Fibroblast of lung (primary cell): ENCODE measurements at places on chromosomes 6 and 20.

DNA sequence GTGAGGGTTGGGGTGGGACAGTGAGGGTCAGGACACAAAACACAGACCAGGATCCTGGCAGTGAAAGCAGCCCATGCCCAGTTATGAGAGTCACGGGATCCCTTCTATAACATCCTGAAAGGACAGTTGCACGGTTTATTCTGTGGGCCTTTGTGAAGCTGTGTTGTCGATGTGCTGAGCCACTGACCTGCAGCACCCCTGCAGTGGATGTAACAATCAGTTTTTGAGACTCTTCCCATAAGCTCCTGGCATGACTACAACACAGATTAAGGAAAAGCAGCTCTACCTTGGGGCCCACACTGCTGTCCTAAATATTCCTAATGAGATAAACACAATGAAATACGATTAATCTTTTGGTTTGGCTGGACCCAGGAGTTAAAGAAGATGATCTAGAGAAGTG lies 3.7 kb downstream of the PYGB start:
- DNase-seq, result no peak

DNA sequence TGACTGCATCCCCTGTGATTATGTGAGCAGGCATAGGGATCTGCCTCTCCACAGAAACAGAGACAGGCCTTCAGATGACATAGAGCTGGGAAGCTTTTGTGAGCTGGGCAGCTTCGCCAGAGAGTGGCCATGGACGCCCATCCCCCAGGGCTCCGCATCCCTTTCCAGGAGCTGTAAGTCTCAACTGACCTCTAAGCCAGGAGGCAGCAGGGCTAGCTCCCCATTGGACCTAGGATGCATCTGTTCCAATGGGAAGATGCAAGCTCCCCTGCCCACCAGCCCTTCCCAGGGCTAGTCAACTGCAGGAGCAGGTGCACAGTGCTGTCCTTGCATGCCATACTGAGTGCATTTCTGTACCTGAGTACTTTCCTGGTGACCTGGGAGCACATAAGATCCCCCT lies 663.6 kb downstream of the RNF144B start:
- DNase-seq, result no peak

- DNase-seq, result no peak
Observed at GRCh38 chr20:8787090-8787489, 281.8 kb upstream of the PLCB4 start.

- no peak for DNase-seq
Observed at GRCh38 chr6:65706436-65706835, 590 bp downstream of the EYS start.

DNA sequence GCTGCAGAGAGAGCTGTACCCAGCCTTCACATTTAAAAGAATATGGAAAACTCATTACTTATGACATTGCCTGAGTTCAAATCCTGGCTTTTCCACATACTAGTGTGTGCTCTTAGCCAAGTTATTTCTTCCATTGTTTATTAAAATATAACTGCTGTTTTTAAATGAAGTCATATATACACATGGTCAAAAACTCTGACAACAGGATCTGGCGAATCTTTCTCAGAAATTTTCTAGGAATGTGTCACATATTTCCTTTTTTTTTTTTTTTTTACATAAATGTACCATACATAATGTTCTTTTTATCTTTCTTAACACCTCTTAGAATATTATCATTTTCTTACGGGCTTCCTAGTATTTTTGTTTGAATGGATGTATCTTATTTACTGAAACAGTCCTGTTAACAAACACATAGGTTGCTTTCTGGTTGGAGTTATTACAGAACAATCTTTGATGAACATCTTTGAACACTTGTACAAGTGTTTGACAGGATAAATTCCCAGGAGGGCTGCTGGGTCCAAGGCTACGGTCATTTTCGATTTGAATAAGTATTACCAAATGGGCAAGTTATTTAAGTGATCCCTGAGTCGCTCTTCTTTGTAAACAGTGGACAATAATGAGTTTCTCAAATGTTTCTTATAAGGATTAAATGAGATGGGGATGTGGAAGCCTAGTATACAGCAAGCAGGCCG lies 1.6 kb upstream of the SNX9 start:
- no peak for DNase-seq

GRCh38 chr20:63774306-63774705 lies 34.7 kb downstream of the SLC2A4RG start:
- peak; percentile 18 for DNase-seq

- no peak for DNase-seq
Observed at GRCh38 chr20:31721408-31722256, 1.0 kb downstream of the BCL2L1 start.

DNA sequence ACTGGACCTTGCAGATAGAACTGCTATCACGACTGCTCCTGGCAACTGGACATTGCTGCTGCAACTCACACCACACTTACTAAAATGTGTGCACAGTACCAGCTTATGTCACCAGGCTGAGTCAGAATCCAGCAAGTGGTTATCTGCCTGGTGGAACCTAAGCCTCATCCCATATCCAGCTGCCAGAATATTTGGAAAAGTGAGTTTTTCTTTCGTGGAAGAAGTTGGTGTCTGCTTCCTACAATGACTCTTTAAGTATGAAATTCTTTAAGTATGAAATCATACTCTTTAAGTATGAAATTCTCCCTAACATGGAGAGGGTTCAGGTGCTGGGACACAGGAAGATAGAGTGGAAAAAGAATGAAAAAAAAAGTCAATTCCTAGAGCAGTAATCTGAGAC lies 16.4 kb upstream of the POLR1H start:
- DNase-seq, result peak; percentile 62

- DNase-seq, result peak; percentile 65
Observed at GRCh38 chr20:25532971-25533391, 52.4 kb downstream of the NINL start.

DNA sequence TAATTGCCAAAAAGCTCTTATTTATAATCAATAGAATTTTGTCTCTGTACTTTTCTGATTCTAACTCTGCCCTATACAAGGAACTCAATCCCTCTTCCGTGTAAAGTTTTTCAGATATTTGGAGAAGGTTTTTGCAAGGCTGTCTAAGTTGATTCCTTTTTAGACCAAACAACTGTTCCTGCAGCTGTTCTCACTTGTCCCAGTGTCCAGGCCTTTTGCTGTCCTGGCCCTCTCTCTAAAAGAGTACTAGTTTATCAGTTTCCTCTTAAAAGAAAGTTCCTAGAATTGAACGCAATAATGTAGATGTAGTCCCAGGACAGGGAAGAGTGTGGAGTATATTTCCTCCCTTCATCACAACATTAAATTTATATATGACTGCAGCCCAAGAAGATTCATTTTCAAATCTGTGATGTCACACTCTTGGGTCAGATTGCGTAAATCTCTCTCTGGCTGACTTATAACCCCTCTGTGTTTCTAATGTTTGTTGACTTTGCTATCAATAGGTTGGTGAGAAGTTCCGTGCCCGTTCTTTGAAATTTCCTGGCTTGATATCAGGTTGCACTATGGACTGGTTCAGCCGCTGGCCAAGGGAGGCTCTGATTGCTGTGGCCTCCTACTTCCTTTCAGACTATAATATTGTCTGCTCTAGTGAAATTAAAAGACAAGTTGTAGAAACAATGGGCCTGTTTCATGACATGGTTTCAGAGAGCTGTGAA lies 139.4 kb upstream of the GLP1R start:
- peak; percentile 1 for DNase-seq

DNA sequence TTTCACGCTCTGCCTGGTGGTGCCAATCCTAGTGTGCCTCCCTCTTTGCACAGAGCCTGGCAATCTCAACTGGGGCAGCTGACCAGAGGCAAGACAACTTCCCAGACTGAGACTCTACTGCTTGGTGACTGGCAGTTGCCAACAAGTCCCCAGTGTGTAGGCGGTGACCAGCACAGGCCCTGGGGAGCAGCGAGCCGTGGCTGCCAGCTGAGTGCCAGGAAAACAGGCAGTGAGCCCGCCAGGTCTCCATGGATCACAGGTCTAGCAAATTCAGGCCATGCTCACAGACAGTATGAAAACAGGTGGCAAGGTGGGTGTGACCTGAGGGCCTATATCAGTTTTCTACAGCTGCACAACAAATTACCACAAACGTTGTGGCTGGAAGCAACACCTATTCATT lies 289.9 kb downstream of the KIF16B start:
- DNase-seq, result no peak

- DNase-seq, result no peak
Observed at GRCh38 chr6:80488190-80488589, 381.7 kb downstream of the BCKDHB start.

GRCh38 chr20:19448632-19449031 lies 236.2 kb downstream of the SLC24A3 start:
- no peak for DNase-seq

DNA sequence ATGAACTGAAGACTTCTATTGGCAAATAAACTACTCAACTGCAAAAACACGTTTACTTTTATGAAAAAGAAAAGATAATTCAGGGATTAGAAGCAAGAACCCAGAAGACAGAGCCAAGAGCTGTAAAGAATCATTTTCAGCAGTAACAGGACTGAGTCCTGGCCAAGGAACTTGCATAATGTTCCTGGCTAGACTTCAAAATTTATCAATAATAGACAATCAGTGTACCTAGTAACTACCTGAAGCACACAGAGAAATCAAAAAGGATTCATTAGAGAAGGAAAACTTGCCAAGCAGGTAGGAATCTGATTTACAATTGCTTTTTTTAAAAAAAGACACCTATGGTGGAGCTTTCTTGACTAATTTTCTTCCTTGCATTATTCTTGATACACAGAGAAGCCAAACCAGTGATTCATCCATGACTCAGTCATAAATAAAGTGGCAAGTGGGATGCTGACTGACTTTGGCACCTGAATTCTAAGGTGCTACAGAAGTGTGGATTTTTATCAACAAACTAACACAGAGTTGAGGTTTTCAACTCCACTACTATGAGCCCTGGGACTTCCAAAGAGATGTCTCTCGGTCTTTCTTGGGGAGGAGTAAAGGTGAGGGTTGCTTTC lies 281.3 kb downstream of the BMP7 start:
- DNase-seq, result peak; percentile 28

DNA sequence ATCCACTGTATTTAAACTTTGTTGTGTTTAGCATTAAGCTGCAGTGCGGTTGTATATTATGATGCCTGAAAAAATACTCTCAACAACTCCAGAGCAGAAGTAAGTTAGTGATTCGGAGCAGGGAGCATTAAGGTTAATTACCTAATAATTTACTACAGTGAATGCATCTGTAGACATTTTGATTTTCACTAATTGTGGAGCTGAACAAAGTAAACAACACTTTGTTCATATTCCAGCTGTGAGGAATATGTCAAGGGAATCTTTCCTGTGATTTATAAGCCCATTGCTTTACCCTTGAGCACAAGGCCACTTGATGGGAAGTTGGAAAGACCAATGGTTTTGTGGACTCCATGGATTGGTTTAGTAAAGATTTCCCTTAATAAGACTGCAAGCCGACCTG lies 77.1 kb downstream of the CBLN4 start:
- DNase-seq, result no peak

GRCh38 chr6:6246544-6246943 lies 73.9 kb downstream of the F13A1 start:
- DNase-seq, result no peak
